Esophagus squamous epithelium (tissue), 5 donors: ENCODE measurements at places on chromosomes 3 and 15.

- DNase-seq: no peak
Measured at GRCh38 chr15:88911766-88912118, 1.4 kb downstream of the MFGE8 start.

DNA sequence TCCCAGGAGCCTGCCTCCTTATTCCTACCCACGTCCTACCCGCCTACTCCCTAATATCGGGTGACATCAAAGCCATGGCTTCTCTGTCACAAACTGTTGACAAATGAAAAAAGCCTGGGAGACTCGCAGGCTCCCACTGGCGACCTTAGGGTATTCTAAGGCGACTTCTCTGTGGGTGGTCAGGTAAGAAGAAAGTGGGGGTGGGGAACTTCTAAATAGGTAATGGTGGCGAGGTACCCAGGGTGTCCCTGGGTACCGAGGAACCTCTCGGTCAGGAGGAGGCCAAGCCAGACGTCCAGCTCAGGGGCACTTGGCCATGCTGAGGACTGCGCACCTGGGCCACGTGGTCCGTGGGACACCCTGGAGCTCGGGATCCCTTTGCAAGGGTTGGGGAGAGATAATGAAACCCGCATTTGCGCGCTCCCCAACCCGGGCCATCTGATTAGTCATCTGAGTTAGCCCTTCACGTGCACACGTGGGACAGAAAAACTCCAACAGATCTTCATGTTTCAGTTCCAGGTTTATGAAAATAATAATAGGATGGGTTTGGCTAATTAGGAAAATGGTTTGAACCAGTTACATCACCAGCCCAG, 78.2 kb downstream of the NR2F2 start:
- DNase-seq: no peak

GRCh38 chr15:74349241-74349778, 18.1 kb downstream of the CYP11A1 start:
- no peak for DNase-seq

- no peak for DNase-seq
Measured at GRCh38 chr15:31267161-31268107, 59.2 kb upstream of the KLF13 start.

- no peak for DNase-seq
Measured at GRCh38 chr15:45522328-45523165, at the start of gene SLC30A4. SLC30A4 (minus strand) TSS chr15:45522755; CDS start chr15:45522354, 401 bp downstream.

GRCh38 chr15:36251450-36251849, 328.0 kb upstream of the CDIN1 start:
- no peak for DNase-seq

DNA sequence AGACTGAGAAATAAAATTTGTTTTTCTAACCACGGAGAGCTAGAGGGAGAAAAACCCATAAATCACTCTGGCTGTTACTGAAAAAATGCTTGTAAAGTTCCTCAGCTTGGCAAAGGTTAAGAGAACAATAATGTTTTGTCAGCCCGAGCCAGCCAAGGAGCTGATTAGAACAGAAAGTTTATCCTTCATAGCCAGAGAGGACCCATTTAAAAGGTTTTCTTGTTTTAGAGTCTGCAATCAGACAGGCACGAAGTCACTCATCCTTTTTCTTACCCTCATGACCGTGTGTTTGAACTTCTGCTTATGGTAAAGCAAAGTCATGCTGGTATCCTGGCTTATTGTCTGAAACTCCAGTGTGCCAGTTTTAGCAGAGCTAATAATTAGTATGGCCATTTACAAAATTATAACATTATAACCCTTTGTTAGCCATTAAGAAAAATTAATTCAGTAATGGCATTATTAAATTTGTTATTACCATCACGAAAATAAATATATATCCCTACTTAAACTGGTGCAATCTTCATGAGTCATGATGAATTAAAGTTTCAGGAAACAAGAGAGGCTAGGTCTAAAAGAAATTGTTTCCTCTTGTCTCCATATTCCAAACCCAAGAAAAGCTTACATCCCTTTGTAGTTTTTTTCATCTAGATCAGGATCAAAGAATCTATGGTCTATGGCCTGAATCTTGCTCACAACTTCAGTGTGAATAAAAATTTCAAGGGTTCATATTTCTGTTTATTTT, 13.5 kb upstream of the STXBP5L start:
- DNase-seq: no peak

DNA sequence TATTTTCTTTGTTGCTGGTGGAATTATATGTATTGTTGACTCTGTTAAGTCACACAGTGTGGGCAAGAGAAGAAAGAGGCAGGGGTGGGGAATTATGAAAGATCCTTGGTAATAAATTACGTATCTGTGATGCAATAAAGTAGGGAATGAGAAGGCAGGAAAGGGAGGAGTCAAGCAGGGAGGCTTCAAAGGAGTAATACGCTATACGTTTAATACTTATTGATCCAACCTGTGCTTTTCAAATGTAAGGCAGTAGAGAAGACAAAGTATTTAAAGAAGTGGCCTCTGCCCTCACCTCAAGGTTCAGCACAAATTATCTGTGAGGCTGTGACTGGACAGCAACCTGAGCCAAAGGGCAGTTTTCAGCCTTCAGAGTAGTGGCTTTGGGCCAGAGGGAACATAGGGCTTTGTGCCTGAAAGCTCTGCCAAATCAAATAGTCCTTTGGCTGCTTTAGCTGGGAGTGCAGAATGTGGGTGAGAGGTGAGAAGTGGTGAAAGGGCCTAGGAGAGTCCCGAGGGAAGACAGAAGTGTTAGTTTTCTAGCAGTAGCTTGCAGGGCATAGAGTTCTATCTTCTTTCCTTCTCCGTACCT, 1.2 kb upstream of the PLIN1 start:
- no peak for DNase-seq

- DNase-seq: no peak
Measured at GRCh38 chr3:38834110-38834509, 18.1 kb upstream of the SCN10A start.

DNA sequence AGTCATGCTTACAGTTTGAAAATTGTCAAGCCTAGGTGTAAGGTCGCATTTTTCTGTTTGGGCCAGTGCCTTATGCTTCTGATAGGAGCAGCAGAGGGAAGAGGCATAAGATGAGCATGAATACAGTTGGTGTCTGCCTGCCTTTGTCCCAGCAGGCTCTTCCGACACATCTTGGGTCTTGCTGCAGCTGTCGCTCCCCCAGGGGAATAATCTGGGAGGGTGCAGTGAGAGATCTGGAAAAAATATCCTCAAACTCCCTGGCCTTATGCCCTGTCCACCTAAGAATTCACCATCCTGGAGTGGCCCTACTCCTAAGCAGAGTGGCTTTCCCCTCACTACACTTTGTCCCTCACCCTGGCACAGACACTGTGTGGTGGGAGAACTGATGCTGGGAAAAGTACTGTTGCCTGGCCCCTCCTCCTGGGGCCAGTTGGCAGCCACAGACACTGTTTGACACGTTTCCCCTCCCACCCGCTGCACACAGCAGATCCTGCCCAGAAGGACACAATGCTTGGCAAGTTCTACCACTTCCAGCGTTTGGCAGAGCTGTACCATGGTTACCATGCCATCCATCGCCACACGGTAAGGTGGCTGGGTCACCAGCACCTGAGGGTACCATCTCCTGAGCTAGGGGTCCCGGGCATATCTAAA, 21.1 kb upstream of the RHO start:
- no peak for DNase-seq

DNA sequence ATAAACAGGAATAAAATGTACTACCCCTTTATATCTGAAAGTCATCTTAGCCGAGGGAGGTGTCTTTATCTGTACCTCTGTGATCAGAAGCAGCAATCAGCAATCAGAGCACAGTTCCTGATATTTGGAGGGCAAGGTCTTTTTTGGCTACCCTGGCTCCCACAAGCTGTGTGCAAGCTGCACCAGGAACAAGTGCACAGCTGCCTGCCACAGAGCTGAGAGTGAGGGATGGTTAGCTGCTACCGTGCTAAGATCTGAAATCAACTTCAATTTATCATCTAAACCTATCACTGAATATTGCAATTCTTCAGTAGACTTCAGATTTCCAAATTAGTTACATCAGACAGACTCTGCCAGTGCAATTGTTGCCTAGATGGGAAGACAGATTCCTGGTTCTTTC, 404.6 kb upstream of the ARL6 start:
- no peak for DNase-seq

- DNase-seq: no peak
Measured at GRCh38 chr15:43184407-43185124, 637 bp upstream of the CCNDBP1 start.

DNA sequence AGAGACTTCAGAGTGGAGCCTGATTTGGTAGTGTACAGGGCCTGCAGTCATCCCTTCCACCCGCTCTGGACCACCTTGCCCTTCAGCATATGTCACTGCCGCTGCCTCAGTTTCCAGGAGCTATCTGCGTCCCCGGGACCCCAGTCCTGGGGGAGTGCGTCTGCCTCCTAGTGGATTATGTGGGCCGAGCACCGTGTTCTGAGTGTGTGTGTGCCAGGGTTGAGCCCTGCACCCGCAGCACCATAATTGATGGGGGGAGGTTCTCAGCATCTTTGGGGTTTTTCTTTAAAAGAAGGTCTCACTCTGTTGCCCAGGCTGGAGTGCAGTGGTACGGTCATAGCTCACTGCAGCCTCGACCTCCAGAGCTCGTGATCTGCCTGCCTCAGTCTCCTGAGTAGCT, 33.6 kb downstream of the CD276 start:
- no peak for DNase-seq

DNA sequence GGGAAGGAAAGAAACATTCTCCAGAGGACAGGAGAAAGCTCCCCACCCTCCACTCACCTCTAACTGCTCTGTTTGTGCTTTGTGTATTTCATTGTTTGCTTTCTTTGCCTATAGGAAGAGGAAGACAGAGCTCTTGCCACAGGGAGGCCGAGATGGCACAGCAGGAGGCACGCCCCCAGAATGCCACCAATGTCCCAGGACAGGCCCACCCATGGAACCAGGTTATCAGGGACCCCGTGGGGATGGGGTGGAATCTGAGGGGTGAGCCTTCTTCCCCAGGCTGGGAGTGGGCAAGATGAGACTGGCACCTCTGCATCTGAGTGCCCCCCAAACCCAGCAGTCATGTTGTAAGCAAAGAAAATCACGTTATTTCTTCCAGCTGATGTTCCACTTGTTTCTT, 155.8 kb downstream of the TBC1D2B start:
- no peak for DNase-seq

GRCh38 chr3:25426408-25426807, 1.7 kb upstream of the RARB start:
- no peak for DNase-seq

- no peak for DNase-seq
Measured at GRCh38 chr3:59481776-59482400, 432.1 kb upstream of the CFAP20DC start.

GRCh38 chr15:56719021-56719612, 14.2 kb downstream of the ZNF280D start:
- no peak for DNase-seq

DNA sequence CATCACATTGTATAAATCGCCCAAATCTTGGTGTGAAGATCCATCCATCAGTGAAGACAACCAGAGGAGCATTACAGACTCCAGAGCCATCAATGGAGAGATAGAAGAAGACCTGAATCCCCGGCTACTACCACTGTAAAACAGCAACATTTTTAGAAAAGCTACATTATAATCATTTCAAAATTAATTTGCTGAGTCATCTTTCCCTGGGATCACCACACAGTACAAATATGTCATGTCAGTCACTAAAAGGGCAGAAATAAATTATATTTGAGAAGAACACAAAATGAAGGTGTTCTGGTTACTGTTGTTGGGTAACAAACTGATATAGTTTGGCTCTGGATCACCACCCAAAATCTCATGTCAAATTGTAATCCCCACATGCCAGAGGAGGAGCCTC, 218.5 kb upstream of the STT3B start:
- DNase-seq: no peak

DNA sequence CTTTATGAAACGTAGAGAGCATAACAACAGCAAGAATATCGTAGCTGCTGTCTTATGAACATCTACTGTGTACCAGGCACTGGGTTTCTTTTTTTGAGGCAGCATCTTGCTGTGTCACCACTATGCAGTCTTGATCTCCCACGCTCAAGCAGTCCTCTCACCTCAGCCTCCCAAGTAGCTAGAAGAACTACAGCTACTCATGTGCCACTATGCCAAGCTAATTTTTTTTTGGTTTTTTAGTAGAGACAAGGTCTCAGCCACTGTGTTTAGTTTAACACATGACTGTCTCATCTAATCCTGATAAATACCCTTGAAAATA, 129.9 kb downstream of the VGLL4 start:
- no peak for DNase-seq

GRCh38 chr3:126181398-126181725, 976 bp upstream of the ALDH1L1 start:
- no peak for DNase-seq

- DNase-seq: no peak
Measured at GRCh38 chr3:33855884-33856546, 57.6 kb downstream of the PDCD6IP start.

DNA sequence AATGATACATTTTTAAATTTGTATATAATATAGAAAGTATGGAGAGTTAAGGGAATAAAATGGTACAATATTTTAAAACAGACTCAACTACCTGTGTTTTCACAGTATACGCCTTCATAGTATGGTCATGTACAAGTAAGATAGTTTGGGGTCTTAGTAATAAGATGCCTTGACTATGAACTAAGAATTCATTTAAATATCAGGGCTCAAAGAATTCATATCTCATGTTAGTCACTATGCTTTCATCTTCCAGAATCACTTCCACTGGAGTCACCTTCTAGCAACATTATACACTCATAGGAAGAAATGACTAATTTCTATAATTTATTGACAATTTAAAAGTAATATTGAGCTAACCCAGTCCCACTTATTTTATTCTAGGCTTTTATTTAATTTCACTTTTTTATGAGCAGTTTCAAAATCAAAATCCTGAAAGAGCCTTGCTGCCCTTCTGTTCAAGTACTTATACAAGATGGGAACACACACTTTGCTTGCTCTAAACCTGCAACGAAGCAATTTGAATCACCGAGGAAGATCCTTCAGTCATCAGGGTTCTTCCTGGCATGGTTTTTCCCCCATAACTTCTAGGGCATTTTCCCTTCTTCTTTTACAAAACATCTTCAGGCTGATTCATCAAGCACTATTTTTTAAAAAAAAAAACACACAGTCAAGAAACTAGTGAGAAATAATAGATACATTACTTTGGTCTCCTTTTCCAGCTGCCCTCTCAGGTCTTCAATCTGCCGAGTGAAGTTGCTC, 94.1 kb downstream of the MYH15 start:
- no peak for DNase-seq

GRCh38 chr3:125083776-125084175, 28.0 kb upstream of the HEG1 start:
- DNase-seq: no peak

- DNase-seq: no peak
Measured at GRCh38 chr3:190862209-190863118, at the start of gene GMNC. GMNC (minus strand) TSS chr3:190862694; CDS start chr3:190862615, 79 bp downstream.

DNA sequence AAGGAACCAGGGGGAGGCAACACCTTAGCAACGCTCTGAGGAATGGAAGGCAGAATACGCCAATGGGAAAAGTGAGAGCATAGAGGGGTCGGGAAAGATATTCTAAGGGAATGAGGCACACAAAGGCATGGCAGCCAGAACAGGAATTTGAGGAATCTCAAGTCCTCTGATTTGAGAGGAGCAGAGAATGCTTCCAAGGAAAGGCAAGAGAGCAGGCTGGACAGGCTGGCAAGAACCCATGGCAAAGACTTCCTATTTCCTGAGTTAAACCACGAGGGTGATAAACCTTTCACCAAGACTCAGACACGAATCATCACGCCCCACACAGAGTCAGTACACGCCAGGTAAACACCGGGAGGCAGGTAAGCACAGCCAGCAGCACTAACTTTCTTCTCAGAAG, 109.8 kb downstream of the IGF2BP2 start:
- DNase-seq: no peak

GRCh38 chr3:180657094-180657493, 22.2 kb downstream of the CCDC39 start:
- no peak for DNase-seq

- no peak for DNase-seq
Measured at GRCh38 chr3:192864941-192865340, 52.7 kb downstream of the MB21D2 start.
